ENCODE measurements at places on chromosomes 3 and 15. TPM values are rescaled to one million over a fixed set of nuclear protein-coding genes. Genes with fewer than 3 reads are reported as not detected.

The HHATL gene
- 0.28 TPM for total RNA-seq

The APOD gene
- 20.5 TPM for total RNA-seq

The SLC27A2 gene
- total RNA-seq, result 37.2 TPM

The COPS2 gene
- 48.1 TPM for total RNA-seq

The OSBPL10 gene
- total RNA-seq, result 16.2 TPM

DNA sequence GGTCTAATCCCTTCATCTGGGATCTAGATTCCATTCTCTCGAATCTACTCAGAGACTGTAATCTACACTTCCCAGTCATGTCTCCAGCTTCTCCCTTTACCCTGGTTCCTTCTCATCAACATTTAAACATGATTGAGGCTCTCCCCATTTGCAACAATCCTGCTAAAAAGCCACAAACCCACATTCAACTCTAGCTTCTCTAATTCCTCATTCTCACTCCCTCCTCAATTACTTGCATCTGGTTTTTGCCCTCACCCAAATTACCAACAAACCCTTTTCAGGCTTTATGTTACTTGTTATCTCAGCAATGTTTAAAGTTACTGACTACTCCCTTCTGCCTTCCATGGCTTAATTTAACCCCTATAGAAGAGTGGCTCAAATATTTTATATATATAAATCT, 11.5 kb downstream of the ETFA start:
- no peak for DNase-seq

DNA sequence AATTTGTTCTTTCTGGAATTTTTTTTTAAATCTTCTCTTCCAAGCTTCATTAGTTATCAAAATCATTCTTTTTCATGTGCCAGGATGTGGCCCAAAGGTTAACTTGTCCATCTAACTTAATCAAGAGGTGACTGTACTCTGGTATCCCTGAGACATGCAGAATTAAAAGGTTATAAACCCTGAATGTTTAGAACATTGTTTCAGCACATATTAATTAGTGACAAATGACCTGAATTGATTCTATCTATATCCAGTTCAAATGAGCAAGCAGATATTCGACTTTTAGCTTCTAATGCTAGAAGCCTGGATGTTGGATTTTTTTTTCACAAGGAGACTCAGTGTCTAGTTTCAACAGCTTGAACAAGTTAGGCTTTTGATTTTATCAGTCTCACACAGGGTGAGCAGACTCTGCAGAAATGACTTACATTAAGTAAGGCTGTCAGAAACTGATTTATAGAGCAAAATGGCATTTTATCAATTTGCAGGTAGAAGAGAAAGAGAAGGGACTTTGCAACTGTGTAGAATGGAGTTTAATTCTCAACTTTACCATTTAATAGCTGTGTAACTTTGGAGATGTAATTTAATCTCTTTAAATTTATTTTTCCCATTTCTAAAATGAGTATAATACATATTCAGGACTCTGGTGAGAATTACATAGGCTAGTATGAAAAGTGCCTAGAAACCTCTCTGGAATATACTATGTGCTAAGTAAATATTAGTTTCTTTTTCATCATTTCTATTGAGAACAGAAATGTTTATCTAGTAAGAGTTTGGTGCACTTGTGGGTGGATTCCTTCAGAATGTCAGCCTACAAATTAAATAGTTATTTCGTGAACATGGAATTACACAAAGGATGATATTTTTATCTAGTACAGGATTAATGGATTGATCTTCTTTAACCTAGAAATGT, 100.0 kb downstream of the ALCAM start:
- DNase-seq, result no peak

DNA sequence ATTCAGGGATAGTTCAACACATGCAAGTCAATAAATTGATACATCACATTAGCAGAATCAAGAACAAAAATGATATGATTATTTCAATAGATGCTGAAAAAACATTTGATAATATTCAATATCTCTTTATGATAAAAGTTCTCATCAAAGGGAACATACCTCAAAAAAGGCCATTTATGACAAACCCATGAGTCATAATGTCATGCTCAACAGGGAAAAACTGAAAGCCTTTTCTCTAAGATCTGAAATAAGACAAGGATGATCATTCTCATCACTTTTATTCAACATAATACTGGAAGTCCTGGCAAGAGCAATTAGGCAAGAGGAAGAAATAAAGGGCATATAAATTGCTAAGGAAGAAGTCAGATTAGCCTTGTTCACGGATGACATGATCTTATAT, 54.1 kb upstream of the TMEM158 start:
- no peak for DNase-seq

DNA sequence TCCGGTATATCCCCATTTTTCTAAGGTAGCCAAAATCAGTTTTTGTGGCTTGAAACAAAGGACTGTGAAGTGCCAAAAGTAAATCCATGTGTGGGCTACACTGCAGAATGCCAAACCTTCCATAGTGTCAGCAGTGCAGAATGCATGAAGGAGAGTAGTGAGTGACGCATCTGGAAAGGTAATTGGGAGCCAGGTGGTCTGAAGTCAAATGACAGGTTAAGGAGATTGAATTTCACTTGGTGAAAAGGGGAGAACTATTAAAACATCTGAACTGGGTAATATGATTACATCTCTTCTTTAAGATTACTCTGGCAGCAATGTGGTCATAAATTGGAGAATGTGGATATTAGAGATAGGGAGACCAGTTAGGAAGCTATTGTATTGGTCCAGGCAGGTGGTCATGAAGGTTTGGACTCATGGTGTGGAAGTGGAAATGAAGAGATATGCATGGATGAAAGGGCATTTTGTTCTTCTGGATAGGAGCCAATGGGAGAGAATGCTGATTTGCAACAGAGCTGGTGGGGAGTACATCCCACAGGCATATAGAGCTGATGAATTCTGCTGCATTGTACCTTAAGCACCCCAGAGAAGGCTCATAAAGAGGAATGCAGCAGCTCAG, 118.2 kb downstream of the ECT2 start:
- no peak for DNase-seq

DNA sequence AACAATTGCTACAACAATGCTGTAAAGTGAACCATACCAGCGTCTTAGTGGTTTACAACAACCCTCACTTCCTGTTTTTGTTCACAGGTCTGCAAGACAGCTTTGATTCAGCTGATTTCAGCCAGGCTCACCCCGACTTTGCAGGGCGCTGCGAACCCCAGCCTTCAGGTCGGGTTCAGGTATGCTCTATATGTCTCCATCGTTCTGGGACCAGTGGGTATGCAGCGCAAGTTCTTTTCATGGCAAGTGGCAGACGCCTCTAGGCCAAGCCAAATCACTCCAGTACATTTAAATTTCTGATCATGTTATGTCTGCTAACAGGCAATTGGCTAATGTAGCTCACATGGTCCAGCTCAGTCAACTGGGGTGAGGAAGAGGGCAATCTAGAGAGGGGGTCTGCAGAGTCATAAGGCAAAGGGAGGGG, 52.4 kb upstream of the RGMA start:
- no peak for DNase-seq

DNA sequence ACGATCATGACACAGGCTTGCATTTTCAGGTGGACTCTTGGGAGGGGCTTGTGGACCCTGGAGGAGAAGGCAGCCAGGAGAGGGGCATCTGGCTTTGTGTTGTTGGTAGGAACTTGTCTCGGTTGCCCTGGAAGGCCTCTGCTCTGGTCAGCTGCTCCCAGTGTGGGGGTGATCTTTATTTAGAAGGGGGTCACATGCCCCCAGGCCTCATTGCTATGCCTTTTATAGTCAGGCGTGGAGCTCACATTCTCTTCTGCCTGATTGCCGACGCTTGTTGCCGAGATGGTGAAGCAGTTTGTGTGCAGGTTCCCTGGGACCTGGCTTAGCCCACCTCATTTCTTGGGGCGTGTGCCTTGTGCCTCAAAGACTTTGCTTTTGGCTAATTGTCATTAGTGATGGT, 66.6 kb downstream of the IGF1R start:
- no peak for DNase-seq

DNA sequence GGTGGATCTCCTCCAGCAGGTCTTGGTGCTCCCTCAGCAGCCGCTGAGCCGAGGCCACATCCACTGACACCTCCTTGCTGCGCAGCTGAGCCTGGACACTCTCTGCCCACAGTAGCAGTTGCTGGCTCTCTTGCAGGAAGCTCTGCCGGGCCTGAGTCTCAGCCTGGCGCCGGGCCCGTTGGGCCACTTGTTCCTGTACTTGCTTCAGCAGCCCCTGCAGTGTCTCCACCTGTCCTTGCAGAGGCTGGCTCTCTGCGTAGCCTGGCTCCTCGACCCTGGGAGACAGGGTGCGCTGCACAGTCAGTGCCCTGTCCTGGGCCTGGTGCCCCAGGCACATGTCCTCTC, 15.5 kb downstream of the SPTBN5 start:
- DNase-seq, result no peak

GRCh38 chr15:68808770-68809169, 11.9 kb downstream of the ANP32A start:
- no peak for DNase-seq

GRCh38 chr3:170359178-170359704, 1.7 kb downstream of the SKIL start:
- no peak for DNase-seq

DNA sequence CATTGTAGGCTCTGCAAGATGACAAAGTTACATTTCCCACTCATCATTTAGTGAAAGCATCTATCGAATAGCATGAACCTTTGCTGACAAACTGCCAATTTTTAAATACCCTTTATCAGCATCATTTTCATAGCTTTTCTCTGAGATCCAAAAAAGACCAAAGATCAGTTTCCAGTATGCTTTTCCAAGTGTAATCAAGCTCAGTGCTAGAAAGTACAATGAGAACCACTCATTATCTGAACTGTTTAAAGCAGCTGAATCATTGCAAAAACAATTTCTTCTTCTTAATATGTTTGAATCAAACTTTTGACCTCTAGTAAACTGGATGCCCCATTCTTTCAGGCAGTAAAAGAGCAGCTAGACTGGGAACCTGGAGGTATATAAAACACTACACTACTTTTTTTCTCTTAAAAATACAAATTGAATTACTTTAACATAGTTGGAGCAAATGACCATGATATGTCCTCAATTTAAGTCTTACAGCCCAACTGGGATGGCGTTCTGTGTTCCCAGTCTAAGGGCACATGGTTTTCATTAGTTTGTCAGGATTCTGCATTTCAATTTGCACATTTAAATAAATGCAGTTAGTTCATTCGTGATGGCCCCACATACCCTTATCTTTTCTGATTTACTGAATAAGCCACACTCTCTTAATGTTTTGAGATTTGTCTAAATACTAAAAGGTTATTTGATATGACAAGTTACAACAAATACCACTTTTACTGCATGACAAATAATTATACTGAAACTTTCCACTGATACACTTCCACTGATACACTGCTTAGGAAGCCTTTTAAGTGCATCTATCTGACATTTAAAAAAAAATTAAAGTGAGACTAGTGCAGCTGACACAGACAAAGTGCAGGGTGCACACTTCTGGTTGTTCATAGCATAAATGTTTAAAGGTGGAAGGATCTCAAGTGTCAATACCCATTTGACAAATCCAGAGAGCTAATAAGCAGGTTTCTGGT, 146.0 kb upstream of the FRMD4B start:
- DNase-seq, result no peak

GRCh38 chr3:148857316-148857715, 7.8 kb upstream of the CPA3 start:
- no peak for DNase-seq

GRCh38 chr15:38696790-38697495, 132.3 kb upstream of the RASGRP1 start:
- DNase-seq, result no peak

DNA sequence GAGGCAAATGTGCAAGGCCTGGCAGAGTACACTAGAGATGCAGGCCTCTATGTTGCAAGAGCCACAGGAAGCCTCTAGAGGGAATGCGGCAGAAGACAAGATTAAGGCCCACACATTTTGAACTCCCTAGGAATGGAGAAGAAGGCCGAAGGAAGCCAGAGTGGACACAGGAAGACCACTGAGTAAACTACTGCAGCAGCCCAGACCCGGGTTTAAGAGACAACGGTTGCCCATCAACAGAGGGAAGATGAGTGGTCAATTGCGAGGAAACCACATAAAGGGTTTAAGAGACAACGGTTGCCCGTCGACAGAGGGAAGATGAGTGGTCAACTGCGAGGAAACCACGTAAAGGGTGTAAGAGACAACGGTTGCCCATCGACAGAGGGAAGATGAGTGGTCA, 14.6 kb downstream of the CHSY1 start:
- DNase-seq, result no peak

DNA sequence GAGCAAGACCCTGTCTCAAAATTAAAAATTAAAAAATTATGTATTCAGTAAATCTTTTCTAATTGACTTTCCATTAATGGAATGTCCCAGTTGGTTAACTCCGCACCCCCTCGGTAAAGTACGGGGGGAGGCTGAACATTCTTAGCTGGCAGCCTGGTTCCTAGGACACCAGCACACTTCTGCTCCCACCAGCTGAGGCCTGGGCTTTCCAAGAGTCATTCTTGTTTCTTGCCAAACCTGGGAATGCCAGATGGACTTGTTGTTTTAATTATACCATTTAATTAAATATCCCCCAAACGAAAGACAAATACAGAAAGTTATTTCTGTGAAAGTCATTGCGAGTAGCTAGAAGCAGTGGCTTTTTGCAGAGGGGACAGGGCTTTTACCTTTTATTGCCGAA, 179.4 kb downstream of the VGLL4 start:
- no peak for DNase-seq
